Tibial artery (tissue), 4 donors: ENCODE measurements at places on chromosomes 13 and 19.

DNA sequence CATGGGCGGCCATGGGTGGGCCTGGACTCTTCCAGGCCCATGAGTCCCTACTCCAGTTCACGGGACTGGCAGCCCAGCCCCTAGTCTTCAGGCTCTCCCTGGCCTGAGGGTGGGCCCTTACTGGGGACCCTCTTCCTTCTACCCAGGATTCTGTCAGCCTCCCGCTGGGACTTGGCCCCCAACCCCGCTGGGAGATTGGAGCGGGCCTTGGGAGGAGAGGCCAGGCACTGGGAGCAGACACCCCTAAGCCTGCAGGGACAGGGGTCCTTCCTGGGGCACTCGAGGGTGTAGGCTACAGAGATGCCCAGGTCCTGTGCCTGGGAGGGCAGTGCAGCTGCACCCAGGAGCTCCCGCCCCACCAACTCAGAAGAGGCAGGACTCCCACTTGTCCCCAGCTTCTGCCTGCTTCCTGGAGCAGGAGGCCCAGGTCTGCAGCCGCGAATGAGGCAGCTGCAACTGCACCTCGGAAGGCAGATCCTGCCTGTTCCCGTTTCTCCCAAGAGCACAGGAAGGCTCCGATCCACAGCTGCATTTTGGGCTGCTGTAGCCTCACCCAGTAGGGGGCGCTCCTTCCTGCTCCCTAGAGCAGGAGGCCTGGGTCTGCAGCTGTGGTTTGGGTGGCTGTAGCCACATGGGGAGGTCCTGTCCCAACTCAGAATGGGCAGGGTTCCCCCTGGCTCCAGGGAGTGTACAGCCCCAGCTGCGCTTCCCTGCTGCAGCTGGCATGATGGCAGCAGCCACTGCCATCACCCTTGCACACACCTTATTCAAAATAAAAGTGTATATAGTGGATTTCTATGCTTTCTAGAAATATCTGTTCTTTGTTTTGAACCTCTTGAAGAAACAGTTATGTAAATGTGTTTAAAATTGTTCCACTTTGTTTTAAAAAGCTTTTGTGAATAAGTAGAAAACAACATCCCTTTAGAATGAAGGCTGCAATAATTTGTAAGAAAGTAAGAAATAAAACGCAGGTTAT, 46.8 kb downstream of the TEX26 start:
- no peak for DNase-seq
- H3K4me3 ChIP-seq, result no peak overlapping the region
- no peaks in the 10 kb centered on the region for H3K36me3 ChIP-seq
- H3K27me3 ChIP-seq, result no peaks in the 10 kb centered on the region
- no peak overlapping the region for H3K27ac ChIP-seq

DNA sequence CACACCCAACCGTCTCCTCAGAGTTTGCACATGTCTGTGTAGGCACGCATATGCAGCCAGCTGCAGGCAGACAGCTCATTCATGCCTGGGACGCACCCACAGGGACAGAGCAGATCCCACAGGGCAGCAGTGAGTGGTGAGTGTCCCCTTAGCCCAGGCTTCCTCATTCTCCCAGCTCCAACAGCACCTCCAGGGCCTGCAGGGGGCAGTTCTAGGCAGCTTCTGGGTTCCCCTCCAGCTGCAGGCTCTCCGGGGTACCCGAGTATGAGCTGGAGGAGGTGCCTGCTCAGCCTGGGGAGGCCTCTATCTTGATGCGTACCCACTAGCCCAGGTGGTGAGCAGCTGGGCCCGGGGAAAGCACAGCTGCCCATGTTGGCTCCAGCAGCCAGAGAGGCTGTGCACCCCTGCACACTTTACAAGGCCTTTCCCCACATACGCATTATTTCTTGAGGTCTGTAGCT, 1.3 kb upstream of the SHANK1 start:
- no peaks in the 10 kb centered on the region for H3K4me1 ChIP-seq
- H3K4me3 ChIP-seq, result no peak overlapping the region
- peaks cover 100% of the 10 kb centered on the region for H3K27me3 ChIP-seq
- H3K36me3 ChIP-seq, result no peaks in the 10 kb centered on the region
- H3K27ac ChIP-seq, result no peak overlapping the region

DNA sequence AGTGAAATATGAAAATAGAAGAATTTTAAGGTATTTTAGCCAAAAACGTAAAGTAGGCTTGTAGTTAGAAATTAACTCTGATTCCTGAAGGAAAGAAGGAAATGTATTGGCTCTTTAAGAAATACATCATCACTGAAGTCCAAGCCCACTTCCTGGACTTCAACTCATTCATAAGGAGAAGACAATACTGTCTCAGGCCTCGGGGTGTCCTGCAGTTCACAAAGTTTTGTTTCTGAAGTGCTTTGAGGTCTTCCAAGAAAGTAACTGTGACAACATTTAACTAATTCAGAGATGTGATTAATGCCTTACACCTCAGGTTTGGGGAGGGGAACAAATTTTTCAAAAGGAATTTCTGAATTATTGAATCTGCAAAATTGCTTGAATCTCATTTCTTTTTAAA, 65.8 kb upstream of the STARD13 start:
- no peaks in the 10 kb centered on the region for H3K36me3 ChIP-seq
- peak overlapping the region; percentile 96 for H3K27ac ChIP-seq
- no peaks in the 10 kb centered on the region for H3K27me3 ChIP-seq
- H3K4me3 ChIP-seq, result no peak overlapping the region

DNA sequence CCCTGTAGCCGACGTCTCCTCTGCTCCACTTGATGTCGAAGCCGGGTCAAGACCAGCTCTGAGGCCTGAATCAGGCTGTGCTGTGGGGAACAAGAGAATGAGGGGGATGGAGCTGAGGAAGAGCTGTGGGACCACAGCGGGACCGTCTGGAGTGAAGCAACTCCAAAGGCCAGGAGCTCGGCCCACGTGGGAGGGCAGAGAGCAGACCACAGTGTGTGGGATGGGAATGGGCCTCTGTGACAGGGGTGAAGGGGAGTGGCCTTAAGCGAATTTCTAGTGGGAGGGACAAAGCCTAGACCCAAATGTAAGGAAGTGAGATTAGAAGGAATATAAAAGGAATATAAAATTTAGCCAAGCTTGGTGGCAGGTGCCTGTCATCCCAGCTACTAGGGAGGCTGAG, 3.8 kb upstream of the SLC8A2 start:
- H3K4me1 ChIP-seq, result no peaks in the 10 kb centered on the region

GRCh38 chr19:10085641-10086590, at the start of gene SHFL:
Gene SHFL, plus strand, starts transcription at chr19:10086317. Its CDS starts 111 bp downstream, at chr19:10086428.
- H3K27ac ChIP-seq, result peak within 1 kb of the TSS; percentile 92
- DNase-seq, result peak; percentile 82
- H3K36me3 ChIP-seq, result peaks cover 11% of the 10 kb centered on the region
- no peaks in the 10 kb centered on the region for H3K4me1 ChIP-seq

- H3K36me3 ChIP-seq, result no peaks in the 10 kb centered on the region
- H3K4me1 ChIP-seq, result no peaks in the 10 kb centered on the region
- H3K4me3 ChIP-seq, result no peak overlapping the region
- no peaks in the 10 kb centered on the region for H3K27me3 ChIP-seq
- DNase-seq, result no peak
These were observed 498.6 kb downstream of the EFNB2 start for GRCh38 chr13:106036870-106037269.

GRCh38 chr13:49527123-49527522, 31.4 kb downstream of the PHF11 start:
- H3K36me3 ChIP-seq, result peaks cover 51% of the 10 kb centered on the region
- H3K27ac ChIP-seq, result no peak overlapping the region
- no peaks in the 10 kb centered on the region for H3K4me1 ChIP-seq
- no peak overlapping the region for H3K4me3 ChIP-seq
- DNase-seq, result peak; percentile 37

DNA sequence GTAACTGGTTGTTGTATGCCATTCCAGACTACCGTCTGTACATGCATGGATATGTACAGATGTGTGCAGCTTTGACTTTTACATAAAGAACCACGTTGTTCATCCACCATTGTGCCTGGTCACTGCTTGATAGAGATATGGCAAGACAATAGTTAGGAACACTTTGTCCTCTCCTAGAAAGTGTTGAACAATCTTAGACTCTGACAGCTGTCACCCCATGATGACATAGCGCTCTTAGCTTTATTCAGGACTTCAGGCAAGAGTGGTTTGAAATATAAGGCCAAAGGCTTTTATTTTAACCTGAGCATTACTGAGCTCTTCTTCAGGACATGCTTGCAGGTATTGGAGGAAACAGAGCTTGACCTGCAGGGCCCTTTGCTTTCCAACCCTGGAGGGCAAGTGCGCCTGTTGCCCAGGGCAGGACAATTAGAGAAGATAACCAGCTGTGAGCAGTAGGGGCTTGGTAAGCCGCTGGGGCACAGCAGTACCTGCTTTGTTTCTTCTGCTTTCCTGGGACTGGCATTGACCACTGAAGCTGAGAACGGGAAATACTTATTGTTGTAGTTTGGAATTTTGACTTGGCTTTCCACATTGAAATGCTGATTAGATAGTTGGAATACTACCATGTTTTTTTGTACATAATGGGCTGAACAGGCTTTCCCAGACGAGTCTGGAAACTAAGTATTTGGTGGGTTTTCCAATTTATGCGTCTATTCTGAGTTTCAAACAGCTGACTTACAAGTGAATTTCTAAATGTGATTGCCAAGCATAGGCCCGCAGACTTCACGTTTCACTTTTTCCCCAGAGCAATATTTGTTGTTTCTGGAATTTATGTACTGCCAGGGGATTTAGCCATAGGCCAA, 51.1 kb downstream of the GARRE1 start:
- H3K4me1 ChIP-seq, result peaks cover 53% of the 10 kb centered on the region
- no peaks in the 10 kb centered on the region for H3K27me3 ChIP-seq
- no peak overlapping the region for H3K4me3 ChIP-seq
- peak overlapping the region; percentile 82 for H3K27ac ChIP-seq
- DNase-seq, result no peak
- peaks cover 15% of the 10 kb centered on the region for H3K36me3 ChIP-seq
